ENCODE measurements at places on chromosomes 1 and 21.
A peak's percentile ranks its signal among the peaks of the same experiment; 100 is the strongest.

DNA sequence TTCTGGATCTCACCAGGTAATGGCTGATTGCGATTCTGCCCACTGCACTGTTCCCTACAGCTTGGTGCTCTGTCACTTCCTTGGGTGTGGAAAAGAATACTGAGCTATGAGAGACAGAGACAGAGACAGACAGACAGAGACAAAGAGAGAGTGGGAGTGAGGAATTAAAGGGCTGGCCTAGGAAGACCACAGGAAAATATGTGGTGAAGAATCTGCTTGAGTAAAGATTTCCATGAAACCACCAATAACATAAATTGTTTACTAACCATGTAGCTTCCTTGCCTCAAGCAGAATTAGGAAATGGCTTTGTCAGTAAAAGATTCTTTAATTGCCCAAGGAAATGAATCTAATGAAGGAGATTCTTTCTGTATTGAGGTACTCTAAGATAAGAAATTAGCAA is 54.4 kb downstream of the MPZL1 start:
- H3K4me3 ChIP-seq = no peak overlapping the region
- H3K36me3 ChIP-seq = peaks cover 66% of the 10 kb centered on the region
- DNase-seq = no peak
- H3K27ac ChIP-seq = no peak overlapping the region
- no peaks in the 10 kb centered on the region for H3K27me3 ChIP-seq

- H3K4me3 ChIP-seq = no peak overlapping the region
- DNase-seq = no peak
- no peaks in the 10 kb centered on the region for H3K36me3 ChIP-seq
- H3K4me1 ChIP-seq = no peaks in the 10 kb centered on the region
- no peaks in the 10 kb centered on the region for H3K27me3 ChIP-seq
These were observed 57.3 kb upstream of the RUNX3 start for GRCh38 chr1:24987424-24987823.

DNA sequence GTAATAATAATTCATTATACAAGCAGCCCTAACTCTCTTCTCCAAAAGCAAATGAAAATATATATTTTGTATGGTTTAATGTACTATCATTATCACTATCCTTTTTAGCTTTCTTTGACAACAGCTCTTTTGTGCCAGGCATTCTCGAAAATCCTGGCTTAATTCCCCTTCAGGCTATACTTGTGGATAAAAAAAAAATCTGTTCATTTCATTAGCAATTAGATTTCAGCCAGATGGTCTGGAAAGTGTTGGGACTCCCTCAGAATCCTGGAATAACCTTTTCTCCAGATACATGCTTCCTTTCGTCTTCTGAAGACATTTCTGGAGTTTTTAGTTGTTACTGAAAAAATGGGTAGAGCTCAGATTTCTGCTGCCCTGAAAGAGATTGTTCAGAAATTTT is 83.4 kb upstream of the PLPPR4 start:
- H3K36me3 ChIP-seq = no peaks in the 10 kb centered on the region
- no peaks in the 10 kb centered on the region for H3K4me1 ChIP-seq
- H3K27ac ChIP-seq = no peak overlapping the region
- H3K27me3 ChIP-seq = no peaks in the 10 kb centered on the region

GRCh38 chr1:29180497-29181412 is 945 bp downstream of the SRSF4 start:
- peak overlapping the region; percentile 91 for H3K27ac ChIP-seq
- H3K4me3 ChIP-seq = peak overlapping the region; percentile 80
- H3K4me1 ChIP-seq = peaks cover 52% of the 10 kb centered on the region
- no peak for DNase-seq

DNA sequence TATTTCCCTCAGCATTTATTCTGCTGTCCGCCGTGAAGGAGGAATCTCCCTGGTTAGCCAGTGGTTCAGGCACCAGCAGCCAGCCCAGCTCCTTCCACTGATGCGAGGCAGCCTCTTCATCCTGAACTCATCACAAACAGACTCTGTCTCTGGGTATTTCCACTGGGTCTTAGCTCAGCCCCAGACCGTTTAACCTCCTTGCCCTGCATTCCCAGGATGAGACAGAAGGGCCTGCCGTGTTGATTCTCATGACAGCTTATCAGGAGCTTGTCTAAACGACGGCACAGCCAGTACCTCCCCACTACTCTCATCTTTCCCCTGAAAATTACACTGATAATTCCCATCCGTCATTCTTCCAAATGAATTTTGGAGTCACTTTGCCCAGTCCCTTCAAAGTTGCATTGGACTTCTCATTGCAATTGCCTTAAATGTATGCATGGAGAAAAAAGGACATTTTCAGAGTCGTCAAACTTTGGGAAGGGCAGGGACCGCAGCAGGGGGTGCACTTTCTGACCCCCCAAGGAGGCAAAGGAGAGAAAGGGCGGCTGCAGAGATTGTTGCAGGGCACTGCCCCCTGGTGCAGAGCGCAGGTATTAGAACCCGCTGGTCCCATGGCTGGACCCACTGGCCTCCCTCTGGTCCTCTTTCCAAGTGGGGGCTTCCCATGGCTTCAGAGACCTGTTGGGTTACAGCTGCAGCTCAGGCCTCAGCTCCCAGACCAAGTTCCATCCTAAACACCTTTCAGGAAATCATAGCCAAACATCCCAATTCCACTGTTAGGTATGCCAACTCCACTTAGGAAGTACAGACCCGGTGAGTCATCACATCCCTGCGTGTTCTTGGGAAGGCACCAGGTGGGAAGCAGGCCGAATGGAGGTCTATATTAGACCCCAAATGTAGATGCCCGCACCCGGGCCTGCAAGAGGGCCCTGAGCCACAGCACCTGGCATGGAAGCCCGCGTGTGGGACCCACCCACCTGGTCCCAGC is 3.7 kb upstream of the MEGF6 start:
- DNase-seq = no peak
- H3K27me3 ChIP-seq = no peaks in the 10 kb centered on the region
- no peak overlapping the region for H3K27ac ChIP-seq
- H3K36me3 ChIP-seq = no peaks in the 10 kb centered on the region

- peak overlapping the region; percentile 26 for H3K27ac ChIP-seq
- H3K27me3 ChIP-seq = no peaks in the 10 kb centered on the region
- H3K4me1 ChIP-seq = peaks cover 30% of the 10 kb centered on the region
- DNase-seq = peak; percentile 58
- no peaks in the 10 kb centered on the region for H3K36me3 ChIP-seq
These were observed 3.0 kb downstream of the MYOG start for GRCh38 chr1:203082571-203083462.
